ENCODE measurements at places on chromosomes 2 and 18.
A peak's percentile ranks its signal among the peaks of the same experiment; 100 is the strongest.

- DNase-seq = no peak
These were observed 52.5 kb upstream of the STAM2 start for GRCh38 chr2:152227969-152228592.

GRCh38 chr2:240996834-240997140, 1.6 kb upstream of the SNED1 start:
- no peak for DNase-seq

DNA sequence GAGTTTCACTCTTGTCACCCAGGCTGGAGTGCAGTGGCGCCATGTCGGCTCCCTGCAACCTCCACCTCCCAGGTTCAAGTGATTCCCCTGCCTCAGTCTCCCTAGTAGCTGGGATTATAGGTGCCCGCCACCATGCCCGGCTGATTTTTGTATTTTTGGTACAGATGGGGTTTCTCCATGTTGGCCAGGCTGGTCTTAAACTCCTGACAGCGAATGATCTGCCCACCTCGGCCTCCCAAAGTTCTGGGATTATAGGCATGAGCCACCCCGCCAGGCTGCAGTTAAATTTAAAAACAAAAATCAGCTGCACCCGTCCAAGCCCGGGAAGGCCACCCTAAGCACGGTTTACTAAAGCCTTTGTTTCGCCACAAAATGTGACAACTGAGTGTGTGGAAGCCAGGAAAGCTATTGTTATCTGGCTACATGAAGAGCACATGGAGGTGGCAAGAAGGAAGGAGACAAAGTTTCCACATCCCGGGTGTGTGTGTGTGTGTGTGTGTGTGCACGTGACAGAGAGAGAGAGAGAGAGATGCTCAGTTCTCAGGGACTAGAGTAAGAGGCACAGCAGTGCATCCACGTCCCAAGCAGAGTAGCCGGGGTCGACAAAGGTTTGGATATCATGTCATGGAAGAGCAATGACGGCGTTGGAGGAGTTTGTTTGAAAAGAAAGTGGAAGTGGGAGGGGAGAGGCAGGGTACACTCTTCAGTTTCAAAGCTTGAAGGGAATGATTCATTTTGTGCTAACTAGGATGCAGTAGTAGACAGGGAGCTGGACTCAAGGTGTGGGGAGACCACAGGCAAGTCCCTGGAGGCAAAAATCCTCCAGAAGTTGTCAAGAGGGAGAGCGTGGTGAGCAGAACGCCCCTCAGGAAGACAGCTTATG, 20.1 kb downstream of the INPP5D start:
- no peak for DNase-seq

- peak; percentile 76 for DNase-seq
These were observed 264.0 kb downstream of the LRATD1 start for GRCh38 chr2:14896330-14897030.

DNA sequence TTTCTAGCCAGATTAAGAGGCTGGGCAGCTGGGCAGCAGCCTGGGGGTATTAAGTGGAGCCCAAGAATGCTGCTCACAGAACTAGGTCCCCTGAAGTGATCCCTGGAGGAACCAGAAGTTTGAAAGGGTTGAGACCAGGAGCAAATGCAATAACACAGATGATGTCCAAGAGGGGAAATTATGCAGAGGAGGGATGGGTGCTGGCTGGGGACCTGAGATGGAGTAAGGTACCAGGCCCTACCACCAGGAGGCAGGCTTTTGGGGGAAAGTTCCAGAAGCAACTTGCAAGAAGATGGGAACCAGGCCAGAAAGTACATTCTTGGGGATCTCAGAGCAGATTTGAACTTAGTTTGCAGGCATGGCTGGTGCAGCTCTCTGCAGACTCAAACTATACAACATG, 175.1 kb downstream of the NCK2 start:
- no peak for DNase-seq

DNA sequence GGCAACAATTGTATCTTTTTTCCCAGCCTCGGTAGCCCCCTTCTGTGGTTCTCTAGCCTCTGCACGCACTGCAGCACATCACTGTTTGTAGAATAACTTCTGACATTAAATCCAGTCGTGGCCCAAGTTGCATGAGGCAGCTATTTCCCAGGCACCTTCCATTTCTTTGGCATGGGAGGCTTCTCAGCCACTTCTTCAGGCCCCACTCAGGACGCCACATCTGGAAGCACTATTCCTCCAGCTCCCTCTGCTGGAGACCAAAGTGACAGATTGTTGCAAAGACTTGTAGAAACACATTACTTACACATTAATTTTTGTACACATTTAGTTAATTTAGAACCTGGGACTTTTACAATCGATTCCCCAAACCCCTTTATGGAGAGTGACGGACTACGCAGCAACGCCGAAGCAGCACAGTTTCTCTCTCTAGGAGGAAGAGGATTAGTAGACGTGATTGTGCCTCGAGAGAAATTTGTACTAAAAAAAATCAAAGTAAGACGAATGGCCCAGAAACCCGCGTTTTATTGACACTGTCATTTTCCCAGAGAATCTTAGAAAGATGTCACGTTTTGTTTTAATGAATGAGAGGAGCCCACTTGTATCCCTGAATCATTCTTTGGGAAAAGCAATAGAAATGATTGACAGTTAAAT, 57.8 kb upstream of the RGPD5 start:
- DNase-seq = peak; percentile 20

DNA sequence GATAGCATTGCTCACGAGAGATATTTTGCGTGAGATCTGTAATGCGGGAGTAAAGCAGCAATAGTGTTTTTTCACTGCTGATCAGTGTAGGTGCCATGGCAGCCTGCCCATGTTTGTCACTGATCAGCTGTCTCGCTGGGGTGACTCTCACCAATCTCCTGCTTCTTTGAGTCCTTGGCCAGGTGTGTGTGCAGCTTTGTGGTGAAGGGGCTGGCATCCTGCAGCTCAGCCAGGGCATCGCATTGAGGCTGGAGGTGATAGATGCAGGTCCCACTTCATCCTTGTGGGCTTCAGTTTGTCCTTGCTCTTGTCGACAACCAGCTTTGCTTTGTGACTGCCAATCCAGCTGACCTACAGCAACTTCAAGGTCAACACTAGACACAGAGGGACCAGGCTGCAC, 258.3 kb upstream of the CXCR4 start:
- DNase-seq = no peak

GRCh38 chr18:66105016-66105415, 354.2 kb downstream of the CDH7 start:
- DNase-seq = no peak

GRCh38 chr2:240419723-240420122, 15.7 kb upstream of the GPC1 start:
- DNase-seq = no peak

DNA sequence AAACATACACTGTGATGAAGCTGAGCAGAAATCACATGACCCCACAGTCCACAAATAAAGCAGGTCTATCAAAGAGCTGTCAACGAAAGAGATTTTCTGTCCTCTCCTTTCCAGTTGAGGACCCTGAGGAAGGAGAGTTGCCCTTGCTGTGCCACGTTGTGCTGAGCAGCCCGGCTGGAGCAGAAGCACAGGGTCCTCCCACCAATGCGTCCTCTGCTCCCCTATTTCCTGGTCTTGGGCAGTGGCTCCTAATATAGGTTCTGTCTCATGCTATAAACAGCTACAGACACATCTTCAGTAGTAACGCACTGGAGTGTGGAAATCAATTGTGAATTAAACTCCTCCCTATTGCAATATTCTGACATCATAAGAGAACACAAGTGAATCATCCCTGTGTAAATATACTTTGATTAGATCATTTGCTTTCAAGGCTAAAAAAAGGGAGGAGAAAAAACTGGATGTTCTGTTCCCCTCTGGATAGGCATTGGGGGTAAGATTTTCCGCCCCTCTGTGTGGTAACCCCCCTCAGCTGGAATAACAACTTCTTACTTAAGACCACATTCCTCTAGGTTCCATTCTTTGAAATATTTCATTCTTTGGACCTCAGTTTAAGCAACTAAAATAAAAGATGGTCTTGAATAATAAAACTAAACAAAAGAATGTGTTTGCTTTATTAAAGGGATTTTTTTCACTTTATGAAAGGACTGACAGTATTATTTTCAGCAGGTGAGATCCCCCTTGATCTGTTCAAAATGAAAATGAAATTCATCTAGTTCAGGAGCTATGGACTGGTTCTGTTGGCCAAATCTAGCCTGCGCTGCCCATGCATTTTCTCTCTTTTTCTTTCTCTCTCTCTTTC, 8.3 kb upstream of the RHOB start:
- no peak for DNase-seq

DNA sequence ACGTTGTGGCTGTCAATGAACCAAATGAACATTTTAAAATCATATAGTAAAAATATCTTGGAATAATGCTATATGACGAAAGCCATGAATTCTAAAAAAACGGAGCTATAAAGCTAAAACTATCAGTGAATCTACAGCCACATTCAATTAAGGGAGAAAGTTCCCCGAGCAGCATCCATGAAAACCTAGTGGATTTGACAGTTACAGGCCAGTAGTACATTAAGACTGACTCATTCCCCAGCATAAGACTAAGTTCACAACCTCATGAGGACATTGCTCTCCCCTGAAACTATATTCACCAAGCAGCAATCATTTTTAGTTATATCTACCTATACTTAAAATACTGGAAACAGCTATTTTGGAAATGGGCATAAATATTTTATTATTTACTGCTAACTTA, 36.6 kb downstream of the KIDINS220 start:
- DNase-seq = no peak

DNA sequence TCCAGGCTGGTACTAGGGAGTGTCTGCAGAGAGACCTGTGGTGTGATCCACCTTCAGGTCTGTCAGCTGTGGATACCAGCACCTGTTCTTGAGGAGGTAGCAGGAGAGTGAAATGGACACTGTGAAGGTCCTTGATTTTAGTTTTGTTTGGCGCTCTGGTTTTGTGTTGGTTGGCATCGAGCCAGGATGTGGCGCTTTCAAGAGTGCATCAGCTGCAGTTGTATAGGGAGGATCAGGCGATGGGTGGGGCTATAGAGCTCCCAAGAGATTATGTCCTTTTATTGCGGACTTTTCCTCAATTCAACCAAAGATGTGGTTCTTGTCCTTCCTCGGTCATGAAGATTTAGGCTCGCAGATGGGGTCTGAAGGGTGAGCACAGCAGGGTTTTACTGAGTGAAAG, 37.5 kb downstream of the SLC39A10 start:
- no peak for DNase-seq

GRCh38 chr2:239936838-239937581, 88.1 kb downstream of the NDUFA10 start:
- DNase-seq = no peak

- no peak for DNase-seq
These were observed 4.0 kb upstream of the RND3 start for GRCh38 chr2:150491430-150491829.

DNA sequence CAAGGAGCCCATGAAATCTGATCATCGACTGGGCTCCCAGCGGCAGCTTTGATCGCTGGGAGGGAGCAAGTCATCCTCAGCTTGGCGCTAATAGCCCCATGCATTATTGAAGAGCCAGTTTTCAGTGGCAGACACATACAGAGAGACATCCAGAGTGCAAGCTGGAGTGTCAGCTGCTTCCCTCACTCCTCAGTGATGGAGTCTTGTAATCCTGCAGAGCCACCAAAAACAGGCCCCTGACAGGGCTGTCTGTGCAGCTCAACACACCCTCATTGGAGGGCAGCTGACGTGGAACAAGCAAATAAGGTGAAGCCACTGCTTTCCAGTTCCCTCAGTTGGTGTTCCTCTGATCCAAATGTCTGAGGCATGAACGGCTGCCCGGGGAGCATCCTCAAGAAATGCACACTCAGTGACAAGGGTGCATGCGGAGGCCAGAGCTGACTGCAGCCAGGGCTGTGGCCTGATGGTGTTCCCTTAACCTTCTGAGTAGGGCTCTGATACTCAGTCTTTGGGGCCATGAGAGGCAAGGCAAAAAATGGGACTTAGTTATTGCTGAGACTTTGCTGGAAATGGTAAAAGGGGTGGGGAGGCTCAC, 97.4 kb downstream of the RHOB start:
- DNase-seq = no peak

DNA sequence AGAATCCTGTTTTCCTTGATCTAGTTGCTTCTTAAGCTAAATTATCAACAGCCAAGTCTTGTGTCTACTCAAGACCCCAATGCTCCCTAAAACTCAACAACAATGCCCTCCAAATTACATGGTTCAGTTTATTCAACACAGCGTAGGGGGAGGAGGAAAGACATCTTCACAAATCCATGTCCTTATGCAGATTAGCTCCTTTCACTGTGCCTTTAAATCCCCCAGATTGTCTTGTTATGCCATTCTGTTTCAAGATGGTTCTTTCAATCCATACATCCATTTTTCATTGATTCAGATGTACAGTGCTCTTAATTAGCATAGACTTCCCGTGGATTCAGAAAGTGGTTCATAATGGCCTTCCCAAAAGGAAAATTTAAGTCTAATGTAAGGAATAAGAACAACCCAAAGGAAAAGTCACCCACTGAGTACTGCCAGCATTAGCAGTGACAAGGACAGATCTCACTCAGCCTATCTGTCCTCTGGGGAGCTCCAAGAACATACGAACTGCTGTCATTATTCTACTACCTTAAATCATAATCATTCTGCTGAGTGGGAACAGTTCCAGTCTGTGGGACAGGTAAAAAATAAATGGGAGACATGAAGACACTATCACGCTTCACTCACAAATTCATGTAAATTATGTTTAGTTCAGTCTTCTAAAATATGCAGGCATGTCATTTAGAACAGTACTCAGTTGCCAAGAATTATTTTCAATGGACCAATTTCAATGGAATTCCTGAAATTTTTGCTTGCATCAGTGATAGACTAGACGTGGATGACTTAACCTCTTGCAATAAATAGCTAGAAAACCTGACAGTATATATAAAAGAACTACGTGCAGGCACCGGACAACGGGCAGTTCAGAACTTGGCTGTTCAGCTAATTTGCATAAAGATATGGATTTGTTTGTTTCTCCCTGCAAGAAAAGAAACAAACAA, 58.9 kb upstream of the RNU4ATAC start:
- no peak for DNase-seq

GRCh38 chr2:33073018-33073417, 126.3 kb downstream of the LTBP1 start:
- no peak for DNase-seq

GRCh38 chr2:161971551-161971950, 102.5 kb downstream of the DPP4 start:
- DNase-seq = no peak

Data from putamen (tissue), 1 donor.